ENCODE measurements at places on chromosomes 7 and 10. TPM values are rescaled to one million over a fixed set of nuclear protein-coding genes. Genes with fewer than 3 reads are reported as not detected.

DNA sequence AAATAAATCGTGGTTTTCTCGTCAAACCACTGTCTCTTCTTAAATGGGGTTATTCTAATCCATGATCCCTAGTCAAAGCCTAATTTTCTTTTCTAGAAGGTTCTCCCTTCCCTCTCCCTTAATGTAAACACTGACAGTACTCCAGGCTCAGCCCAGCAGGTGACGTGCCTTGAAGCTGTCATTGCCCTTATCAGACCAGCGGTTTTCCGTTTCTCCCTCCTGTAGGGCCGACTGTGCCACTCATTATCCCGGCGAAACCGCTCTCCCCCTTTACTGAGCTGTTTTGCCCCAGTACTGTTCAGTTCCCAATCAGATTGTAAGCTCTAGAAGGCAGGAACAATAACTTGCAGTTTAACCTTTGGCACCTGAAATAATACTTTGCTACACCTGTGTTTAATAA is 153.5 kb upstream of the RHEB start:
- H3K27ac ChIP-seq, result no peak overlapping the region
- H3K4me3 ChIP-seq, result no peak overlapping the region
- no peak for DNase-seq
- H3K27me3 ChIP-seq, result no peaks in the 10 kb centered on the region

The POLR1F gene
- total RNA-seq, result 41.1 TPM

- no peaks in the 10 kb centered on the region for H3K36me3 ChIP-seq
- H3K4me1 ChIP-seq, result no peaks in the 10 kb centered on the region
- H3K27me3 ChIP-seq, result no peaks in the 10 kb centered on the region
- no peak overlapping the region for H3K27ac ChIP-seq
- DNase-seq, result no peak
These were observed 586.6 kb upstream of the POT1 start for GRCh38 chr7:125516194-125516593.

GRCh38 chr7:128115821-128116723 is 84.8 kb upstream of the LRRC4 start:
- no peak overlapping the region for H3K27ac ChIP-seq
- DNase-seq, result no peak
- H3K36me3 ChIP-seq, result no peaks in the 10 kb centered on the region
- H3K27me3 ChIP-seq, result peaks cover 16% of the 10 kb centered on the region
- H3K4me3 ChIP-seq, result no peak overlapping the region
- peaks cover 7% of the 10 kb centered on the region for H3K4me1 ChIP-seq

The SLC12A9 gene
- total RNA-seq, result 27.3 TPM

GRCh38 chr7:826230-826917 is 5.9 kb upstream of the SUN1 start:
- H3K4me1 ChIP-seq, result peaks cover 22% of the 10 kb centered on the region
- peaks cover 23% of the 10 kb centered on the region for H3K36me3 ChIP-seq
- no peaks in the 10 kb centered on the region for H3K27me3 ChIP-seq
- H3K27ac ChIP-seq, result no peak overlapping the region

GRCh38 chr10:105729428-105729827 is 1088.3 kb downstream of the SORCS3 start:
- no peak overlapping the region for H3K27ac ChIP-seq
- H3K4me1 ChIP-seq, result no peaks in the 10 kb centered on the region
- no peaks in the 10 kb centered on the region for H3K27me3 ChIP-seq
- H3K36me3 ChIP-seq, result no peaks in the 10 kb centered on the region

DNA sequence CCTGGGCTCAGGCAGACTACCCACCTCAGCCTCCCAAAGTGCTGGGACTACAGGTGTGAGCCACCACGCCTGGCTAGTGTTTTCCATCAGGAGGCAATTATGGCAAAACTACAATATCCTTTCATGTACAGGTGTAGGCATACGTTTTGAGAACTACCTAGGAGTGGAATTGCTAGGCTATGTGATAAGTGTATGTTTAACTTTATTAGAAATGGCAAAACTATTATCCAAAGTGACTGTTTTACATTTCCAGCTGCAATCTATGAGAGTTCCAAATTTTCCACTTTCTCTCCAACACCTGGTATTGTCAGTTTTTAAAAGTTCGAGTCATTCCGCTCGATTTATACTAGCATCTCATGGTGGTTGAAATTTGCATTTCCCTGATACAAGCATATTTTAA is 59.0 kb downstream of the ZMYND11 start:
- H3K36me3 ChIP-seq, result peaks cover 12% of the 10 kb centered on the region
- H3K27ac ChIP-seq, result no peak overlapping the region
- H3K4me1 ChIP-seq, result no peaks in the 10 kb centered on the region
- DNase-seq, result no peak

GRCh38 chr7:29946428-29947186 is 43.0 kb downstream of the SCRN1 start:
- no peaks in the 10 kb centered on the region for H3K27me3 ChIP-seq
- H3K36me3 ChIP-seq, result no peaks in the 10 kb centered on the region
- no peaks in the 10 kb centered on the region for H3K4me1 ChIP-seq
- no peak overlapping the region for H3K27ac ChIP-seq

DNA sequence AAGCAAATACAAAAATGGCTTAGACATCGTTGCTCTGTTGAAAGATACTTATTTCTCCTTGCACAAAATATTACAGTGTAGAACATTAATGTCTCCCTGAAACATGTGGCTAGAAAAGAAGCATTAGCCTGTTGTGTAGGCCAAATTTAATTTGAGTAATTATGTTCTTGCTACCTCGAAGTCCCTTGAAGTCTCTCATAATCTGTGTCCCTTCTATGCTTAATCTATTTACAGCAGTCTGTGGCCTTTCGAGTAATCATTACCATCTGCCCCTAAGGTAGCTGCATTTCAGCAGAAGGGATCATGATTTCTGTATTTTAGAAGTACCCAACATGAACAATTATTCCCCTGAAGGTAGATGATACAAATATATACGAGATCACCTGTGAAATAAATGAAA is 615.2 kb downstream of the GRM8 start:
- H3K4me1 ChIP-seq, result no peaks in the 10 kb centered on the region
- no peak overlapping the region for H3K4me3 ChIP-seq

The PPP1R17 gene
- total RNA-seq, result not detected

The CPED1 gene
- not detected for total RNA-seq

- no peak overlapping the region for H3K27ac ChIP-seq
- H3K4me1 ChIP-seq, result no peaks in the 10 kb centered on the region
- no peak overlapping the region for H3K4me3 ChIP-seq
These were observed 6.5 kb upstream of the VWC2 start for GRCh38 chr7:49766966-49767365.

DNA sequence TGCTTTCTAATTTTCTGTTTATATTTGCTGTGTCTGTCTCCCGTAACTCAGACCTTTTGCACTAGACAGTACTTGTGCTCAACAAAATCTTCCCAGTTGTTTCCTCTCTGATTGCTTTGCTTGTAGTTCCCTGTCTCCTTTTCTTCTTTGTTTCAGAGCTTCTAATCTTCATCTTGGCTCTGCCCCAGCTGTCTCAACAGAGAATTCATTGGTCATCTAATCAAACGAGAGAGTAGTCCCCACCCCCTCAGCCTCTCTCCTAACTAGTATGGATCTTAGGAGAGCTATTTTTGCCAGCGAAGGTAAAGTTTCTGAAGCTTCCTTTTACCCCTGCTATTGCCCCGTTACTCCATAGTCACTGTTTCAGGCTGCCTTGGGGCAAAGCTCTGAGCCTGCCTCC is 32.8 kb downstream of the SLC26A4 start:
- H3K4me3 ChIP-seq, result no peak overlapping the region
- H3K27me3 ChIP-seq, result no peaks in the 10 kb centered on the region
- peaks cover 4% of the 10 kb centered on the region for H3K36me3 ChIP-seq
- no peak overlapping the region for H3K27ac ChIP-seq

DNA sequence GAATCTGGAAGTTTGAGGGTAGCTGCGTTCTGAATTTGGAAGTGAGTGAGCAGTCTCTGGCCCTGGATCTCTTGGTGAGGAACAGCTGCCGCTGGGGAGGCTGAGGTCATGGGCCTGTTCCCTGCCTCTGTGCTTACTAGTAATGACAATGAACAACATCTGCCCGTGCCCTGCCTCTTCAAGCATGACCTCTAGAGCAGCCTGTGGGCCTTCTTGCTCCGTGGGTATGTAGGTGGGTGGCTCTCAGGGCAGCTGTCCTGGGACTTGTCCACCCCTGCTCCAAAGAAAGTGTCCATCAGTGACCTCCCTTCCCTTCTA is 186.2 kb downstream of the CXCL12 start:
- no peak overlapping the region for H3K27ac ChIP-seq
- DNase-seq, result no peak
- H3K36me3 ChIP-seq, result no peaks in the 10 kb centered on the region
- H3K27me3 ChIP-seq, result no peaks in the 10 kb centered on the region
- H3K4me1 ChIP-seq, result no peaks in the 10 kb centered on the region

DNA sequence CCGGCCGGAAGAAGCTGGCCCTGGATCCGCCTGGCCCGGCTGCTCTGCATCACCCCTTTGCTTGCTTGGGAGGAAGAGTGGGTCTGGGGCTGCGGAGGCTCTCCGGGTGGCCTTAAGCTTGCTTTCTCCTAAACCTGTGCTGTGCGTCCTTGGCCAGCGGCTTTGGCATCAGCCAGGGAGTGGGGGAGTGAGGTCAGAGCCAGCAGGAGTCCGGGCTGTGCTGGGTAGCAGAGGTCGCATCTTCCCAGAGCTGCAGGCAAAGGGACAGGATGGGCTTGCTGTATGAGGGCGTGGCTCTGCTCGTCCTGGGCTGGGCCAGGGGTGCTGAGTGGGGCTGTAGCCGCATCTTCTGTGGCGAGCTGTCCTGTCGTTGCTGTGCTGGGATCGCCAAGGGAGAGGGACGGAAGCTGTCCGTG is 21.1 kb downstream of the BNIP3 start:
- no peak overlapping the region for H3K4me3 ChIP-seq
- H3K4me1 ChIP-seq, result peaks cover 7% of the 10 kb centered on the region
- no peak overlapping the region for H3K27ac ChIP-seq
- H3K36me3 ChIP-seq, result peaks cover 41% of the 10 kb centered on the region
- DNase-seq, result no peak
- H3K27me3 ChIP-seq, result no peaks in the 10 kb centered on the region

GRCh38 chr7:25759748-25760147 is 392.2 kb upstream of the NFE2L3 start:
- H3K36me3 ChIP-seq, result no peaks in the 10 kb centered on the region
- no peaks in the 10 kb centered on the region for H3K4me1 ChIP-seq
- H3K27ac ChIP-seq, result no peak overlapping the region
- DNase-seq, result no peak

The TRIM50 gene
- total RNA-seq, result not detected

The UPK3BL2 gene
- 18.1 TPM for total RNA-seq

DNA sequence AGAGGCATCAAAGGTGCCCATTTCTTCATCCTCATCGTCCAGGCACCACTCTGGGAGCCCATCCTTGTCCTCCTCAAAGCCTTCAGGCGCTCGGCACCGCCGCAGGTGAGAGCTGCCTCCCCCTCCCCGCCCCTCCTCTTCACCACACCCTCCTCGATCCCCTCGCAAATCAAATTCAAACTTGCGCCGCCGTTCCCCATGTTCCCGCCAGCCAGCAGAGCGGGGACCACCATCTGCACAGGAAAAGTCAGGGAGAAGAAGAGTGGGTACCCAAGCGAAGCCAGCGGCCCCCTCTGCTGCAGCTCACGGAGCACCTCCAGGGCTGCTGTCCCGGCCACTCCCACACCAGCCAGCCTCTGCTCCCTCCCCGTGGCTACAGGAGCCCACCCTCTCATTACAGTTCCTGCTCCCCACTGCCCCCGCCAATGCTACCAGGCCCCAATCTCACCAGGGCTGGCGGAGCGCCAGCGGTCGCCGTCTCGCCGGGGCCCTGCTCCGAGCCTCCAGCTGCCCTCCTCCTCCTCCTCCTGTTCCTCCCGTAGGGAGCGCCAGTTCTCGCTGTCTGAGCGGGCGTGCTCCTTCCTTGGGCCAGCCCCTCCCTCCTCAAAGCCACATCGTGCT is 7.7 kb downstream of the GIGYF1 start:
- H3K27me3 ChIP-seq, result no peaks in the 10 kb centered on the region
- no peak for DNase-seq
- H3K4me3 ChIP-seq, result no peak overlapping the region
- H3K36me3 ChIP-seq, result peaks cover 41% of the 10 kb centered on the region

GRCh38 chr7:30984359-30985107 is 20.8 kb downstream of the GHRHR start:
- peaks cover 1% of the 10 kb centered on the region for H3K4me1 ChIP-seq
- H3K36me3 ChIP-seq, result no peaks in the 10 kb centered on the region
- DNase-seq, result no peak
- no peak overlapping the region for H3K27ac ChIP-seq
- no peak overlapping the region for H3K4me3 ChIP-seq

The BAG3 gene
- 33.3 TPM for total RNA-seq

Data from activated T-helper 2 cell treated with anti-CD3 and anti-CD28 coated beads, Interferon-gamma antibody, Interleukin-2, Interleukin-4, amounts not matched to agents 10 μg/mL and 5 μg/mL and 100 μg/mL, durations not matched to agents 14 hours and 24 hours and 36 hours (primary cell).